ENCODE measurements at places on chromosomes 3 and 15. TPM values are rescaled to one million over a fixed set of nuclear protein-coding genes. Genes with fewer than 3 reads are reported as not detected.

Gene ULK3
- 16.1 TPM for total RNA-seq

Gene SLC24A5
- total RNA-seq = 0.26 TPM

Gene STARD5
- total RNA-seq = 25.5 TPM

Gene SAXO2
- total RNA-seq = 4.7 TPM

Gene CHDH
- 0.58 TPM for total RNA-seq

Gene SMCO1
- not detected for total RNA-seq

Gene GXYLT2
- total RNA-seq = 71.5 TPM

Gene DUOXA2
- total RNA-seq = 0.42 TPM

Gene LXN
- 49.1 TPM for total RNA-seq

Gene RFTN1
- total RNA-seq = 26.3 TPM

Gene IL17RD
- 33.4 TPM for total RNA-seq

Gene ITGA11
- total RNA-seq = 16.6 TPM

Gene WDR53
- total RNA-seq = 5.7 TPM

Gene RAB27A
- total RNA-seq = 17.2 TPM

Gene EPB42
- total RNA-seq = 1.8 TPM

Gene TRIM71
- total RNA-seq = 0.74 TPM

Gene CLDN18
- not detected for total RNA-seq

Gene TM6SF1
- 5.7 TPM for total RNA-seq

Gene HCN4
- total RNA-seq = not detected

Gene UBE2E1
- total RNA-seq = 122 TPM

Gene FEM1B
- 103 TPM for total RNA-seq

Gene RPP25
- 5.2 TPM for total RNA-seq

Gene MUC20
- 12.7 TPM for total RNA-seq

Gene PLA2G4F
- 3.1 TPM for total RNA-seq

Gene BTLA
- total RNA-seq = 2.2 TPM

Gene C2CD4A
- total RNA-seq = 0.11 TPM

Gene CKMT1B
- 0.63 TPM for total RNA-seq

Gene TTC23
- 57.0 TPM for total RNA-seq

Gene CKMT1A
- total RNA-seq = 0.79 TPM

Gene AGBL1
- 1.5 TPM for total RNA-seq

Gene STAC
- 8.9 TPM for total RNA-seq

Gene ALCAM
- 153 TPM for total RNA-seq

Gene FETUB
- not detected for total RNA-seq

Gene HRH1
- 19.0 TPM for total RNA-seq

Measured in urinary bladder (tissue), 4 donors.